ENCODE measurements at places on chromosomes 3 and 15. TPM values are rescaled to one million over a fixed set of nuclear protein-coding genes. Genes with fewer than 3 reads are reported as not detected.

The SCG3 gene
- 0.05 TPM for total RNA-seq

The LDHAL6B gene
- total RNA-seq, result not detected

The NME9 gene
- 2.5 TPM for total RNA-seq

The AGBL1 gene
- not detected for total RNA-seq

The GHSR gene
- not detected for total RNA-seq

The TYRO3 gene
- total RNA-seq, result 9.1 TPM

The VPS33B gene
- total RNA-seq, result 26.9 TPM

The PLA2G4D gene
- total RNA-seq, result not detected

The CA12 gene
- 107 TPM for total RNA-seq

The TM2D3 gene
- total RNA-seq, result 25.9 TPM
